ENCODE measurements at places on chromosomes 1 and 21.

DNA sequence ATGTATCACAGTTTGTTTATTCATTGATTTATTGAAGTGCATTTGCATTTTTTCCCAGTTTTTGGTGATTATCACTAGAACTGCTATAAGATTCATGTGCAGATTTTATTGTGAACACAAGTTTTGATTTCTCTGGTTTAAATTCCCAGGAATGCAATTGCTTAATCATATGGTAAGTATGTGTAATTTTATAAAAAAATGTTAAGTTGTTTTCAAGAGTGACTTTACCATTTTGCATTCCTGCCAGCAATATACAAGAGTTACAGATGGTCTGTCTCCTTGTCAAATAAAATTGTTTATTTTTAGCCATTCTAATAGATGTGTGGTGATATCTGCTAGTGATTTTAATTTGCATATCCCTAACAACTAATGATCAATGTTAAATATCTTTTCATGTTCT lies 127.3 kb upstream of the APP start:
- no peaks in the 10 kb centered on the region for H3K36me3 ChIP-seq
- DNase-seq = no peak
- no peaks in the 10 kb centered on the region for H3K27me3 ChIP-seq

GRCh38 chr1:28343405-28343804 lies 14.6 kb downstream of the MED18 start:
- DNase-seq = no peak
- no peak overlapping the region for H3K4me3 ChIP-seq
- H3K36me3 ChIP-seq = no peaks in the 10 kb centered on the region
- H3K27ac ChIP-seq = no peak overlapping the region
- no peaks in the 10 kb centered on the region for H3K27me3 ChIP-seq
- no peaks in the 10 kb centered on the region for H3K4me1 ChIP-seq

- H3K4me1 ChIP-seq = peaks cover 11% of the 10 kb centered on the region
- H3K4me3 ChIP-seq = no peak overlapping the region
- no peak overlapping the region for H3K27ac ChIP-seq
- no peaks in the 10 kb centered on the region for H3K36me3 ChIP-seq
- DNase-seq = no peak
- H3K27me3 ChIP-seq = no peaks in the 10 kb centered on the region
These were observed 18.6 kb downstream of the C1orf167 start for GRCh38 chr1:11780380-11781147.

DNA sequence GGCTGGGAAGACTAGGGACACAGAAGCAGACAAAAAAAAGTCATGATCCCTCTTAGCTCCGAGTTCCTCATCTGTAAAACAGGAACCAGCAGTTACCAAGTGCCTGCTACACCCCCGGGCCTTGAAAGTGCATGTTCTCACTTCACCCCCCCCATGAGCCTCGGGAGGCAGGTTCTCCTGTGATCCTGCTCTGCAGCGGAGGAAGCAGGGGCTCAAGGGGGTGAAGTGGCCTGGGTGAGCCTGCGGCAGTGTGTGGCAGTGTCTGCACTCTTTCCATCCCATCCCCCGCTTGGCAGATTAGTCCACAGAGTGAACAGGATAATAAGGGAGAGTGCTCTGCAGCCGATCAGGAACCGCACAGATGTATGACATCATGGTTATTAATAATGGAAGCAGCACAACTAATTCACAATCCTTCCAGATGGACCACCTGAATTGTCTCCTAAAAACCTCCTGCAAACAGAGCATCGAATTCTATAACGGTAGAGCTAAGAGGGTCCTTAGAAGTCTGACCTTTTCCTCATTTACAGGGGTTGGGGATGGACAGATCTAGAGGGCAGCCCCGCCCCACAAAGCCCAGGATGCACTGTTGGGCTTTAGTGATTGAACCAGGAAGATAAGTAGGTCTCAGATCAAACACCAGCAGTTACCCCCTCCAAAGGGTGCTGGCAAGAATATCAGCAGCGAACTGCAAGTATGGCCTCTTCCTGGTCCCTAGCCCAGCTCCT lies 174.1 kb upstream of the EDN2 start:
- H3K4me1 ChIP-seq = peaks cover 14% of the 10 kb centered on the region
- H3K4me3 ChIP-seq = no peak overlapping the region
- H3K36me3 ChIP-seq = no peaks in the 10 kb centered on the region
- H3K27me3 ChIP-seq = no peaks in the 10 kb centered on the region

DNA sequence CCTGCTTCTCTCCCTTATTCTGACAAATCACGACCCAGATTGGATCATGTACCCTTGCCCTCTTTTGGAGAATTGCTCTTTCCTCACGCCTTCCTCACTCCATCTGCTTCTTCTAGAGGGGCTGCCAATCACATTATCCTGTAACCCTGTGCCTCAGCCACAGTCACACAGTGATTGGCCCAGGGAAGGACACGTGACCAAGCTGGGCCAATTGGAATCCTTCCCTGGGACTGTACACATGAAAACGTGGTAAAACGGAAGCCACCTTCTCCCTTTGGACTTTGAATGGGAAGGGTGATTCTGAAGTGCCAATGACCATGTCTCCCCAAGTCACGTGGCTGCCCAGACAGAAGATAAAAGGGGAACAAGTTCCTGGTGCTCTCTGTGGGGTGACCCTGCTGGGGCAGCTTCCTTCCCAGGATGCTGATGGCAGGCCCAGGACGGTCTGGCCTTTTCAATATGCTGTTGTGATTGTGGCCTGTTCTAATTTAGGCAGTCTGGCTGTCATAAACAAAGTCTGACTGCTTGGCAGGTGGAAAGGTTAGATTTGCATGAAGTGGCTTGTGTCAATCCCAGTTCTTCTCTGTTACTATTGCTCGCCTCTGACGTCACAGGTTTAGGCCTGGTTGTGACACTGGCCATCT lies 92.9 kb downstream of the UBIAD1 start:
- no peak overlapping the region for H3K27ac ChIP-seq
- no peak for DNase-seq
- H3K4me3 ChIP-seq = no peak overlapping the region
- no peaks in the 10 kb centered on the region for H3K4me1 ChIP-seq

GRCh38 chr1:243489681-243490546 lies 234.1 kb downstream of the SDCCAG8 start:
- no peaks in the 10 kb centered on the region for H3K27me3 ChIP-seq
- no peak overlapping the region for H3K4me3 ChIP-seq
- H3K4me1 ChIP-seq = no peaks in the 10 kb centered on the region
- H3K27ac ChIP-seq = no peak overlapping the region

GRCh38 chr1:240575981-240576662 lies 35.8 kb downstream of the GREM2 start:
- no peaks in the 10 kb centered on the region for H3K4me1 ChIP-seq
- no peaks in the 10 kb centered on the region for H3K36me3 ChIP-seq
- no peak for DNase-seq
- H3K27me3 ChIP-seq = no peaks in the 10 kb centered on the region
- peak overlapping the region; percentile 21 for H3K27ac ChIP-seq

- no peaks in the 10 kb centered on the region for H3K36me3 ChIP-seq
- H3K27ac ChIP-seq = no peak overlapping the region
- H3K27me3 ChIP-seq = no peaks in the 10 kb centered on the region
- DNase-seq = no peak
- H3K4me1 ChIP-seq = peaks cover 8% of the 10 kb centered on the region
These were observed 46.6 kb downstream of the PACC1 start for GRCh38 chr1:212368073-212368484.

- no peaks in the 10 kb centered on the region for H3K27me3 ChIP-seq
- no peak for DNase-seq
- H3K4me1 ChIP-seq = peaks cover 6% of the 10 kb centered on the region
- H3K4me3 ChIP-seq = peak overlapping the region; percentile 65
- H3K27ac ChIP-seq = peak overlapping the region; percentile 82
- no peaks in the 10 kb centered on the region for H3K36me3 ChIP-seq
These were observed 39.0 kb upstream of the SYNC start for GRCh38 chr1:32741413-32742198.

DNA sequence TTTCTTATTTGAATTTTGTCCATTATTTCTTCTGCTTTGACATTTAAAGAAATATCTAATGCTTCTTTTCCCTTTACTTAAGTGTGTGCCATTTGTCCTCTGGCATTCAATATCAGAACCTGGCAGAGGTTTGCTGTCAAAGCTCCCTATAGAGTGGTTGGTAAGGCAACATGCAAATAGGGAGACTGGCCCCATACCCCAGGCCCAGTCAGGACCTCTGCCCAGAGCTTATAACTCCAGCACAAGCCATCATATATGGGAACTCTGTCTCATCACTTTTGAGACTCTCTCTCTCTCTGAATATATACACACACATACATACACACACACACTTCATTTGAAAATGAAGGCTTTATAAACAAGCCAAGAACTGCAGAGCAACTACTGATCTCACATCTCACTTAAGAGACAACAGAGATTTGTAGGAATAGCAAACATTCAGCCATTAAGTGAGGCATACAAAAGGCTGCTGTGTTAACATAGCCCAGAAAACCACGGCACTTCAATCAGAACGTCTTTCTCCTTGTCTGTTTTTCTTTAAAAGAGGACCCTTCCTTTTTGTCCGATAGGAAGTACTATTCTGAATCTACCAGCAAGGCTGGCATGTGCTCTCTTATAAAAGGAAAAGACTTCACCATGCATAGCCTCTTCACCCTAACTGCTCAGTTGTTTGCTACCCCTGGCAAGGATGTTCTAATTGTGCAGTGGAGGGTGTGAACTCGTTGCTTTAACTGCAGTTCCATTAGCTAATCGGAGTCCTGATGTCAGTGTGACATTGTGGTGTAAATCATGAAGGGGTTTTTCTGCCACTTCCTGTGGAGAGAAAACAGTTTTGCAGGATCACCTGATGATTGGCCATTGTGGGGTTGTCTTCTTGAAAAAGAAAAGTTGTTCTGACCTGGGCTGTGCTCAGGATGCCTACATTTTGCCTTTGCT lies 101.7 kb downstream of the NR5A2 start:
- H3K36me3 ChIP-seq = no peaks in the 10 kb centered on the region
- H3K27me3 ChIP-seq = no peaks in the 10 kb centered on the region
- H3K27ac ChIP-seq = no peak overlapping the region
- no peak overlapping the region for H3K4me3 ChIP-seq
- H3K4me1 ChIP-seq = no peaks in the 10 kb centered on the region
- DNase-seq = no peak

DNA sequence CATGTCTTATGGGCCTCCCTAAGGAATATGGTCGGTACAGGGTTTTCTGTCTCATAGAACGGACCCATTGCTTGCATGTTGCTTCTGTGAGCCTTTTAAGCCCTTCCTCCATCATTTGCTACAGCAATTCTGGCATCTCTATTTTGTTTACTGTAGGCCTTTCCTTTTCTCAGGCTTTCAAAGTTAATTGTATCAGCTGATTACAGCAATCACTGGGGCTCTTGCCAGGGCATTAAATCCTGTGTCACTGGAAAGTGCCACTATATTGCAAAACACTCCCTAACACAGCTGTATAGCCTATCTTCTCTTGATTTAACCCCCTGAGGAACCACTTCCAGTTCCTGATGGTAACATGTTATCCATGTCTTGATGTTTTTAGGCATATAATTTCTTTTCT lies 156.5 kb downstream of the PDE4B start:
- peak overlapping the region; percentile 33 for H3K27ac ChIP-seq
- no peaks in the 10 kb centered on the region for H3K4me1 ChIP-seq
- H3K4me3 ChIP-seq = no peak overlapping the region

- no peaks in the 10 kb centered on the region for H3K4me1 ChIP-seq
- no peak for DNase-seq
- no peaks in the 10 kb centered on the region for H3K36me3 ChIP-seq
- H3K4me3 ChIP-seq = no peak overlapping the region
- H3K27me3 ChIP-seq = no peaks in the 10 kb centered on the region
These were observed 56.2 kb downstream of the EVA1C start for GRCh38 chr21:32468681-32469111.

GRCh38 chr21:25822981-25823380 lies 88.2 kb downstream of the GABPA start:
- H3K27ac ChIP-seq = no peak overlapping the region
- no peaks in the 10 kb centered on the region for H3K36me3 ChIP-seq
- DNase-seq = no peak
- H3K4me3 ChIP-seq = no peak overlapping the region
- H3K4me1 ChIP-seq = no peaks in the 10 kb centered on the region

DNA sequence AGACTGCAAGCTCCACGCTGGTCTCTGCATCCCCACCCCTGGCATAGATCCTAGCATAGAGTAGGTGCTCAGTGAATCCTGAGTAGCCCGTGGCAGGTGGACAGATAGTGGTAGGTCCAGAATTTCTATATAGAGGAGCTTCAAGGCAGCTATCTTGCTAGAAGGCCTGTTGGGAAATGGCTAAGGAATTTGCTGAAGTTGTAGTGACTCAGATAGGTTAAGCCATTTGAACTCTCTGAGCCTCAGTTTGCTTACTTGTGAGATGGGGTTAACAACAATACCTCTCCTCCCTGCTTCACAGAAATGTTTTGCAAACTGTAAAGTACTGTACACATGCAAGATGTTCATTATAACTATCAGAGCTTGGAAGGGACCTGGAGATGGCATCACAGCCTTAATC lies 23.4 kb upstream of the EPHB2 start:
- H3K27me3 ChIP-seq = peaks cover 23% of the 10 kb centered on the region
- no peaks in the 10 kb centered on the region for H3K36me3 ChIP-seq
- H3K4me3 ChIP-seq = no peak overlapping the region
- no peaks in the 10 kb centered on the region for H3K4me1 ChIP-seq
- H3K27ac ChIP-seq = no peak overlapping the region

- no peaks in the 10 kb centered on the region for H3K4me1 ChIP-seq
- no peaks in the 10 kb centered on the region for H3K36me3 ChIP-seq
- no peak overlapping the region for H3K4me3 ChIP-seq
- H3K27me3 ChIP-seq = no peaks in the 10 kb centered on the region
These were observed 21.5 kb upstream of the PTPRF start for GRCh38 chr1:43509007-43509739.

GRCh38 chr1:114510274-114511031 lies 550 bp downstream of the TRIM33 start:
- peaks cover 42% of the 10 kb centered on the region for H3K4me1 ChIP-seq
- H3K27me3 ChIP-seq = no peaks in the 10 kb centered on the region
- H3K27ac ChIP-seq = peak overlapping the region; percentile 88
- H3K36me3 ChIP-seq = no peaks in the 10 kb centered on the region

DNA sequence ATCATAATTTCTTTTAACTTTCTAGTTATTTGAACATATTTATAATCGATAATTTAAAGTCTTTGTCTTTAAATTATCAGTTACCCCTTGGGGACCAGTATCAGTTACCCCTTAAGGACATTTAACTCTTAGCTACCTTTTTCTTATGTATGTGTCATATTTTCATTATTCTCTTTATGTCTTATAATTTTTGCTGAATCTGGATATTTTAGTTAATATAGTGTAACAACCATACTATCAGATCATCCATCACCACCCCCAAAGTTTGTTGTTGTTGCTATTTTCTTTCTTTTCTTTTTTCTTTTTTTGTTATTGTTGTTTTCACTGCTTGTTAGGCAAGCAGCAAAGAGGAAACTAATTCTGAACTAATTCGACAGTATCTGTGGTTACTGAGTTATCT lies 57.0 kb upstream of the TNFSF18 start:
- H3K36me3 ChIP-seq = no peaks in the 10 kb centered on the region
- no peak for DNase-seq
- no peak overlapping the region for H3K4me3 ChIP-seq
- no peaks in the 10 kb centered on the region for H3K4me1 ChIP-seq
- H3K27me3 ChIP-seq = no peaks in the 10 kb centered on the region

- no peaks in the 10 kb centered on the region for H3K4me1 ChIP-seq
- no peak overlapping the region for H3K27ac ChIP-seq
- no peak overlapping the region for H3K4me3 ChIP-seq
- DNase-seq = no peak
- H3K36me3 ChIP-seq = no peaks in the 10 kb centered on the region
These were observed 438.1 kb downstream of the LMO4 start for GRCh38 chr1:87766737-87767136.

- H3K36me3 ChIP-seq = no peaks in the 10 kb centered on the region
- no peak overlapping the region for H3K27ac ChIP-seq
- DNase-seq = no peak
- H3K4me1 ChIP-seq = peaks cover 16% of the 10 kb centered on the region
- H3K4me3 ChIP-seq = no peak overlapping the region
These were observed 80.8 kb downstream of the DMRTB1 start for GRCh38 chr1:53539711-53540603.
